ENCODE measurements at places on chromosomes 4 and X.

DNA sequence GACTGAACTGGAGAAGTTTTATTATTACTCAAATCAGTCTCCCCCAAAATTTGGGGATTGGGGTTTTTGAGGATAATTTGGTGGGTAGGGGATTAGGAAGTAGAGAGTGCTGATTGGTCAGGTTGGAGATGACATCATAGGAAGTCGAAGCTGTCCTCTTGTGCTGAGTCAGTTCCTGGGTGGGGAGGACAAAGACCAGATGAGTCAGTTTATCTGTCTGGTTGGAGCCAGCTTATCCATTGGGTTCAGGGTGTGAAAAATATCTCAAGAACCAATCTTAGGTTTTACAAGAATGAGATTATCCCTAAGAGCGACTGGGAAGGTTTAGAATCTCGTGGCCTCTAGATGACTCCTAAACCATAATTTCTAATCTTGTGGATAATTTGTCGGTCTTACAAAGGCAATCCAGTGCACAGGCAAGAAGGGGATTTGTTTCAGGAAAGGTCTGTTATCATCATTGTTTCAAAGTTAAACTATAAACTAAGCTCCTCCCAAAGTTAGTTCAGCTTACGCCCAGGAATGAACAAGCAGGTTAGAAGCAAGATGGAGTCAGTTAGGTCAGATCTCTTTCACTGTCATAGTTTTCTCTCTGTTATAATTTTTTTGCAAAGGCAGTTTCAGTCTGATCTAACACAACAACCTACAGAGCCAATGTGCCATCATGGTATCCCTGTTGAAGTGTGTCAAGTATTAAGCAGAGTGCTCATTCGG is 274.5 kb downstream of the SLC7A11 start:
- DNase-seq, result no peak

- no peak for DNase-seq
These were observed 359.4 kb upstream of the ZCCHC13 start for GRCh38 chrX:73944563-73944908.

DNA sequence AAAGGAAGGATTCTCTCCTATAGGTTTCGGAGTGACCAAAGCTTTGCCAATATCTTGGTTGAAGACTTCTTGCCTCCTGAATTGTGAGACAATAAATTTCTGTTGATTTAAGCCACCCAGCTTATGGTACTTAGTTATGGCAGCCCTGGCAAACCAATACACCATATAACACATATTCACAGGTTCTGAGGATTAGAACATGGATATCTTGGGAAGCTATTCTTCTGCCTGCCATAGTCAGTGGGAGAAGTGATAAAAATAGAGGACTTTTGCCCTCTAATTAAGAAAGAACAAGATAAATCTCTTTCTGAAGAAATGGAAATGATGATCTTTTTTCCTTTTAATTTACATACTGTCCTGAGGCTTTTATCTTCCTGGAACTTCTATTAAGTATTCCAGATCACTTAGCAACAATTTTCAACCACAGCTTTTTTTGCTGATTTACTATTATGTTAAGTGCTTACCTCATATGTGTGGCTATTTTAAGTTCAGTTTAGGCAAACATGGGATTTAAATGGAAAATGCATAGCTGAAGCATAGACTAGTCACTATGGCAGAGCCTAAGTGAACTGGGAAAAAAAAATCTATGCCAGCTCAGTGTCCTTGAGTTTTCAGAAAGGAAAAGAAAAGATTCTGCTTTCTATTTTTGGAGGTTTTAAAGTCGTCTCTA is 381.7 kb downstream of the STPG2 start:
- DNase-seq, result no peak

DNA sequence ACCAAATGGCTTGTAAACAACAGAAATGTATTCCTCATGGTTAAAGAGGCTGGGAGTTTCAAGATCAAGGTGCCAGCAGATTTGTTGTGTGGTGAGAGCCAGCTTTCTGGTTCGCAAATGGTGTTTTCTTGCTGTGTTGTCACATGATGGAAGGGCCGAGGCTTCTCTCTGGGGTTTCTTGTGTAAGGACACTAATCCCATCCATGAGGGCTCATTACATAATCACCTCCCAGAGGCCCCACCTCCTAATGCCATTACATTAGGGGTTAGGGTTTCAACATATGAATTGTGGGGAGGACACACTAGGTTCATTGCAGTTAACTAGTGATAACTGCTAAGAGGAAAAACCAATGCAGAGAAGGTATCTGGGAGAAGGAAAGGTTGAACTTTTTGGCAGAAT is 103.5 kb upstream of the ENPEP start:
- no peak for DNase-seq

- DNase-seq, result no peak
These were observed 101.7 kb upstream of the KLF8 start for GRCh38 chrX:56130436-56130835.

DNA sequence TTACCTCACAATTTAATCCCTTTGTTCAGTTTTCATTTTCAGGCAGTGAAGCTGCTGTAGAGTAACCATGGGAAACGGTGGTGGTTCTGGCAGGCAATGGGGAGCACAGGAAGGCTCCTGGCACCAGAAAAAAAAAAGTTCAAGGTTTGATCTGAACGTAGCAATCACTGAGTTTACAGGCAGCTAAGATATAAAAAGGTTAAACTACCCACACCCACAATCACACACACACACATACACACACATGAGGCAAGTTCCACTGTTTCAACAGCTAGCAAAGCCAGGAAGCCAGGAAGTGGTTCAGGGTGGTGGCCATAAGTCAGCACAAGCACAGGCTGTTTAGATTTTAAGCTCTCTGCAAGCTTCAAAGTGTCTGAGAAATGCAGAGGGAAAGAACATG is at the start of gene SULT1B1:
TSS of gene SULT1B1 (minus strand) at position 166 of the 400 bp plus-strand sequence. CDS start 5,403 bp downstream, outside the sequence.
- no peak for DNase-seq

DNA sequence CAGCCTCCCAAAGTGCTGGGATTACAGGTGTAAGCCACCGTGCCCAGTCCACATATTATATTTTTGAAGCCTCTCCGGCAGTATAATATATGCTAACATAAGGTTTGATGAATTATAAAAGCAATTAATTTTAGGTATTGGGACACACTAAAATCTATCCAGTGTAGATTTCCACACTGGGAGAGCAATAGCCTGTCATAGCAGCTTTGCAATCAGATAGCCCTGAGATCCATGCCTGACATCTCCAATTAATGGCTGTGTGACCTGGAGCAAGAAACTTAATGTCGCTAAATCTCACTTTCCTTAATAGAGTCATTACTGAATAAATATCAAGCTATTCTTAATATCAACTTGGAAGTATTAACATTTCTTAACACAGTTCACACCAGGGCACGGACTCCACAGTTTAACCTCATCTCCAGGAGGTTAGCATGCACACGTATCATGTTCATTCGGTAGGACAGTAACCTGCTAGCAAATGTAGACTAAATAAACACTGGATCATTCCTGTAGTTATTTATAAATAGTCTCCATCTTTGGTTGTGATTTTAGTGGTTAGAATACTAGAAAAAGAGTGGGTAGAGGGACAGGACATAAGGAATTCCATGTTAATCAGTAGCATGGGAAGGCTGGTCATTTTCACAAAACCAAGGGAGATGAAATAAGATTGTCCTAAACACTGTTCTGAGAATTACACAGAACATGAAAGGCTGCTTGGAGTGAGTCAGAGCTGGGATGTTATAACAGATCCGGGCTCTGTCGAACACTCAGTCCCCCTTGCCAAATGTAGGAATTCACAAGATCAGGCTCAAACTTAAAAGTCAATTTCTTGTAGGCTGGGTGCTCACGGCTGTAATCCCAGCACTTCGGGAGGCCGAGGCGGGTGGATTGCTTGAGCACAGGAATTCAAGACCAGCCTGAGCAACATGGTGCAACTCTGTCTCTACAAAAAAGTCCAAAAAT is 254.7 kb downstream of the PALLD start:
- DNase-seq, result no peak

DNA sequence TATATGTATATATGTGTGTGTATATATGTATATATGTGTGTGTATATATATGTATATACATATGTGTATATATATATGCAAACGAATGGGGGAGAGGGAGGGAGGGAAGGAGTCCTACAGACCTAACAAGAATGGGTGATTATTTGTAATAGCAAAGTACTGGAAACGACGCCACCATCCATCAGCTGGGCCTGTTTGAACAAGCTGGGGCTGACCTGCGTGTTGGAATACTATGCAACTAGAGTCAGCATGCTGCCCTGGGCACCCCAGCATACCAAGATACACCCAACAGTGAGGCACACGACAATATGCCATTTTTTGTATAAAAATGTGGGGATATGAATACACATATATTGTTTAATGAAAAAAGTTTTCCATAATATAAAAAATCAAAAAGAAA is 21.6 kb upstream of the CCNQ start:
- no peak for DNase-seq

DNA sequence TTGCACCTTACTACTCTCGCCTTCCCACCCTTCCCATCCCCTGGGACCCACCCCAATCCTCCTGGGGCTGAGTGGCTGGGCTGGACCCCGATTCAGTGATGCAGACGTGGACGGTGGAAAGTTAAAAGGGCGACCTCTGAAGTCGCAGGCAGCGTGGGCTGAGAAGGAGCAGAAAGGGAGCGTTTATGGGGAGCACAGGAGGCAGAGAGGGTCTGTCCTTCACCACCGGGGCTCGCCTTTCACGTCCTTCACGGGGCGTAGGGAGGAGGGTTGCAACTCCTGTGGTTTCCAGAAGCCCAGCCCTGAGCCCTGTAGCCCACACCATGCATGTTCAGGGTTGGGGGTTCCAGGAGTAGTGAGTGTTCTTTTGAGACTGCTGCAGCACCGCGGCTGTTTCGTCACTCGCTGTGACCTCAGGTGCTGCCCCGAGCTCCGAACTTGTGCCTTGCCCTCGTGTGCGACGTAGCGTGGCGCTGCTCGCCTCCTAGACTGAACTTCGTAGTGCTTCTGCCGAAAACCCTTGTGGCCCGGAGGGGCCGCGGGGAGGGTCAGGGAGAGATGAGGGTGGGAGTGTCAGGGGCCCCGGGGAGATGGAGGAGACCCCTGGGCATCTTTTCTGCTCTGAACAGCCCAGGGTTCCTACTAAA is 1.6 kb downstream of the NHS start:
- DNase-seq, result peak; percentile 59

GRCh38 chr4:10134141-10134540 is 17.5 kb upstream of the WDR1 start:
- no peak for DNase-seq

GRCh38 chrX:57134702-57135101 is 2.5 kb downstream of the SPIN2A start:
- DNase-seq, result no peak

GRCh38 chr4:95537863-95538488 is 10.8 kb downstream of the UNC5C start:
- DNase-seq, result no peak

GRCh38 chrX:17024886-17025285 is 78.4 kb downstream of the REPS2 start:
- no peak for DNase-seq

- DNase-seq, result no peak
These were observed 549.8 kb upstream of the LCORL start for GRCh38 chr4:18571301-18571761.

DNA sequence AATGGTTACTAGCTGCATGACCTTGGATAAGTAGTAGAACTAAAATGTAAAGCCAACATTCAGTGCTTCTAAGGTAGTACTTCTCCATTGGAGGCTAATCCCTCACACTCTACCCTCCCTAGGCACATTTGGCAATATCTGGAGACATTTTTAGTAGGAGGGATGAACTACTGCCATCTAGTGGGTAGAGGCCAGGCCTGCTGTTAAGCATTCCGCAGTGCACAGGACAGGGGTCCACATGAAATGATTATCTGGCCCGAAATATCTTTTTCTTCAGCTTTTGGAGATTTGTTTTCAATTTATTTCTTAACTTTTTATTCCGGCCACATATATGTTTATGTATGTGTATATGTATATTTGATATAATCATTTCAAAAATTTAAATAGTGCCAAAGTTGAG is 36.0 kb upstream of the SPANXC start:
- no peak for DNase-seq

- DNase-seq, result no peak
These were observed 128.2 kb downstream of the CBR4 start for GRCh38 chr4:168881781-168882420.

DNA sequence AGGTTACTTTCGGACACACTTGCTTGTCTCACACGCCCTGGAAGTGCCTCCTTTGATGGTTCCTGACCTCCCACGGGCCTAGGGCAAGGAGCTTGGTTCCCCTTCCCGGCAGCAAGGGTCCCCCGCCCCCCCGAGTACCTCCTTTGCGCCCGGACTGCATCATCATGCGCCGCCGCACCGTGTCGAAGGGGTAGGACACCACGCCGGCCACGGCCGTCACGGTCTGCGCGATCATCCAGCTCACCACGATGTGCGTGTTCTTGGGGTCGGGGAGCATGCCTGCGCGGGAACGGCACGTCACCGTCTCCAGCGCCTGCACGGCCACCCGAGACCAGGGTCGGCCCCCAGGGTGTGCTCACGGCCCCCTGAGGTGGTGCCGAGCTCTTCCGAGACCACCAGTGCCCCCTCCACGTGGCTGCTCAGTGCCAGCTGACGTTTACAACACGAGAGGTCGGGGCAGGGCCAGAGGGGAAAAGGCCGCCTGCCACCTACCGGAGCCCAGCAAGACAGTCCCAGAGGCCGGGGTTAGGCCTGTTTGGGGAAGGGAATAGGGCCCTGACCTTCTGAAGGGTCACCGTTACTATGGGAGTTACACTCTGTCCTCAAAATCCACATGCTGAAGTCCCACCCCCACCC is 4.7 kb downstream of the SLC25A6 start:
- peak; percentile 80 for DNase-seq

DNA sequence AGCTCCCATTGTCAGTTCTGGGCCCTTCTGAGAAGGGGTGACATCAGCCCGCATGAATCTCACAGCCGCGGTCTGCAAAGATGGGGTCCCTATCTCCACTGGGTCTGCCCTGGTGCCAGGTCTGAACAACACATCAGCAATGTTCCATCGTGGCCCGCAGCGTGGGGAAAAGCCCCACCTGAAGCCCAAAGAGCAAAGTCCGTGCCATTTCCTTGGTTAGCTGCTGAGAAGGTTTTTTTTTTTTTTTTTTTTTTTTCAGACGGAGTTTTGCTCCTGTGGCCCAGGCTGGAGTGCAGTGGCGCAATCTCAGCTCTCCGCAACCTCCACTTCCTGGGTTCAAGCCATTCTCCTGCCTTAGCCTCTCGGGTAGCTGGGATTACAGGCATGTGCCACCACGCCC is 79.4 kb downstream of the DCTD start:
- no peak for DNase-seq

DNA sequence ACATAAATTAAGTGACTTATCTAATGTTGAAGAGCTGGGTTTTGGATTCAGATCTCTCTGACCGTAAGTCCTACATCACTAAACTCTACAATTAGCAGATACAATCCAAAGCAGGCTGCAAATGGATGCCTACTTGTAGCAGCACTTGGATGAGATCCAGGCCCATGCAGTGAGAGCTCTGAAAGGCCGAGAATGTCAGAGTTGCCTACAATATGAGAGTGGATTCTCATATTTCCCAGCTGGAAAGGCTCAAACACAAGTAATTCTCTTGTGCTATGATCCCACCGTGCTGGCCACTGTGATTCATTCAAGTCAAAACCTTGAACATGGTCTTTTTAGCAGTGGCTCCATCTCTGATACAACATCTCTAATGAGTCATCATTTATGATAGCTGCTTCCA is 125.4 kb upstream of the CHRDL1 start:
- no peak for DNase-seq

All from aorta (tissue), 5 donors.